ENCODE measurements at places on chromosomes 6 and 20. TPM values are rescaled to one million over a fixed set of nuclear protein-coding genes. Genes with fewer than 3 reads are reported as not detected.

Gene PRICKLE4
- 2.1 TPM for total RNA-seq

Gene SLC2A10
- 15.8 TPM for total RNA-seq

Gene HLA-DMA
- total RNA-seq, result 2.0 TPM

Gene ADTRP
- total RNA-seq, result 1.4 TPM

Gene NKAPL
- 0.55 TPM for total RNA-seq

Gene DLK2
- total RNA-seq, result 3.3 TPM

Gene BMP7
- total RNA-seq, result 287 TPM

Gene ZC2HC1B
- not detected for total RNA-seq

Gene CAPN11
- not detected for total RNA-seq

Gene REPS1
- 57.0 TPM for total RNA-seq

Gene LRRC73
- 1.5 TPM for total RNA-seq

Gene BANF2
- not detected for total RNA-seq

Gene SERPINB1
- 31.2 TPM for total RNA-seq

Gene OPRM1
- not detected for total RNA-seq

Gene EFCAB8
- total RNA-seq, result 0.07 TPM

Gene TRIM15
- total RNA-seq, result 1.4 TPM

Gene SNAP91
- total RNA-seq, result 3.0 TPM

Gene PAK5
- 0.69 TPM for total RNA-seq

Gene TMEM200A
- total RNA-seq, result 18.4 TPM

Gene HCRTR2
- total RNA-seq, result not detected

- peak; percentile 89 for DNase-seq
Observed at GRCh38 chr20:38221119-38221589, 39.4 kb downstream of the KIAA1755 start.

- DNase-seq, result no peak
Observed at GRCh38 chr6:67667637-67668422, 967.3 kb upstream of the ADGRB3 start.

DNA sequence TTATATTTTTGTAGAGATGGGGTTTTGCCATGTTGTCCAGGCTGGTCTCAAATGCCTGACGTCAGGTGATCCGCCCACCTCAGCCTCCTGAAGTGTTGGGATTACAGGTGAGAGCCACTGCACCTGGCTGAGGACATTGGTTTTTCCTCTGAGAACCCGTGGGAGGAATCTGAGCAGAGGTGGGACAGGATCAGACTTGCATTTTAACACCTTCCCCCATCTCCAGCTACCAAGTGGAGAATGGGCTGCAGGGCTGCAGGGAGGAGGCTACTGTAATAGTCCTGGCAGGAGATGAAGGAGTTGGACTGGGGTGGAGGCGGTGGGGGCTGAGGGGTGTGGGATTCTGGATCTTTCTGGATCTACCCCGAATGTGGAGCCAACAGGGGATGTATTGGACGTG lies 24.5 kb downstream of the FAM110A start:
- DNase-seq, result no peak

- no peak for DNase-seq
Observed at GRCh38 chr6:16360365-16360764, 122.0 kb downstream of the GMPR start.

DNA sequence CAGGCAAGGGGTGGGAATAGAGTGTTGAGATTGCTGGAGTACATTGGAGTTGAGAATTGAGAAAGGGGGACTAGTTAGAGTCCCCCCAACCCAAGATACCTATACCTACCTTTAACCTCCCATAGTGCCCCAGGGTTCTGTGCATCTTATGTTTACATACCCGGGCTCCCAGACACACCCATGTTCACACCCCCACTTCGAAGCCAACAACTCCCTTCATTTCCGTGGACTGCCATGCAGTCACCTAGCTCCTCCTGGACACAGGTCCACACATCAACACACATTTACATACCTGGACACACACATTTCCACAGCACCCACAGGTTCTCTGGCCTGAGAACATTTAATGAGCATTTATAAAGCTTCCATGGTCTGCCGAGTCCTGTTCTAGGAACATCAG lies 5.1 kb downstream of the TMEM63B start:
- no peak for DNase-seq

- no peak for DNase-seq
Observed at GRCh38 chr20:1951436-1952115, 42.3 kb downstream of the PDYN start.

- DNase-seq, result no peak
Observed at GRCh38 chr6:21780141-21780540, 186.6 kb downstream of the SOX4 start.

DNA sequence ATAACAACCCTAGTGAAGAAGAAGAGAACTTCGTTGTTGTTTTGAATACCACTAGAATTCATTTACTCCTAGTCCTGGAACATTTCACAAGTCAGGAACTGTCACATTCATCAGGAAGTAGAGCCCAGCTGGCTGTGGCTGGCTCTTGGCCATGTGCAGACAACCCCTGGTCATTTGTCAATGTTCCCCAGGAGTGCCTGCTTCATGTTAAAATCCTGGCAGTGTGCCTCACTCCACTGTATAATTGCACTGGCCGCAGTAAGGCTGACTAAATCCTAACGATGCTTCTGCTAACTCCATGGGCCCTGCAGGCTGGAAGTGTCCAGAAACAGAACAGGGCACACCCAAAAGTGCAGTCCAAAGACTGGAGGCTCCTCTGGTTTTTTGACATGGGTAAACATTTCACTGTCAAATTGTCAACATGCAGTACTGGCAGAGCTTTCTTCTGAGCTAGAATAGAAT lies 41.5 kb upstream of the ADGRF1 start:
- DNase-seq, result peak; percentile 70

- DNase-seq, result no peak
Observed at GRCh38 chr6:97066056-97066455, 141.5 kb downstream of the KLHL32 start.

GRCh38 chr6:40722553-40723258 lies 135.5 kb upstream of the LRFN2 start:
- no peak for DNase-seq

- DNase-seq, result no peak
Observed at GRCh38 chr20:49915118-49915379, 280 bp downstream of the SPATA2 start.

- no peak for DNase-seq
Observed at GRCh38 chr6:33716890-33717632, 5.6 kb upstream of the UQCC2 start.

DNA sequence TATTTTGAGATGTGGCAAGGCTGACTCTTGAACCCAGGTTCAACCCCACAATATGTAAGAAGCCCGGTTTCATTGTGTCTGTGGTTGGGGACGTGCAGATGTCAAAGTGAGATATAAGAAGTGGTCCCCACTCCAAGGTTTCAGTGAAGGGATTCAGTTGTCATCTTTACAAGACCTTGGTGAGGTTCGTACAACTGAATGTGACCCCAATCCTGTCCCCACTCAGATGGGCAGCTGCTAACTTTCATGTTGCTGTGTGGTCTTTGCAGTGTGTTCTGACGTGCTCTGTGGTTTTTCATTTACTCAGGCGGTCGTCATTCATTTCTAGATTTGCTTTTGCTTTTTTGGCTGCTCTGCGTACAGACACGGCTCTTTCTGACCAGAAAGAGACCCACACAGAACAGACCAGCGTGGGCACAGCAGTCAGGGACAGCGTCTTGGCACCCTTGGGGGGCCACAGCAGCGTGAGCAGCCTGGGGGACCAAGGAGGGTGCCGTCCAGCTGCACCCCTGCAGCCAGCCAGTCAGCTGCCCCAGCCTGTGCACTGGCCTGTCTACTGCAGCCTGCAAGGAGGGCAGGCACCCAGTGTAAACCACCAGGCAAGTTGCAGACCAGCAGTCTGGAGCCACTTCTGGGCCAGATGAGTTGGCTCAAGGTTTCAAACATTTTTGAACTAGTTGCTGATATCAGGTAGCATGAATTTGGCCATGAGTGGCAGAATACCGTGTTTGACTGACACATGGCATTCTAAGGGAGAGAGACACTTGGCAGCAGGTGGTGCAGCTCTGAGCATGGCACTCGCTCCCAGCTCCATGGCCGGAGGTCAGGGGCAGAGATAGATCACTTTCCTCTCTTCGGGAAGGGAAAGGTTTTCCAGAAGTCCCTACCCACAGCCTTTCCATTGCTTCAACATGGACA lies 49.4 kb upstream of the IRF4 start:
- no peak for DNase-seq

GRCh38 chr20:39358052-39358451 lies 395.9 kb downstream of the DHX35 start:
- no peak for DNase-seq

GRCh38 chr6:147216915-147217314 lies 12.7 kb downstream of the STXBP5 start:
- no peak for DNase-seq

- no peak for DNase-seq
Observed at GRCh38 chr20:31705598-31706597, 16.8 kb downstream of the BCL2L1 start.

- no peak for DNase-seq
Observed at GRCh38 chr20:9699181-9699580, 139.7 kb downstream of the PAK5 start.

DNA sequence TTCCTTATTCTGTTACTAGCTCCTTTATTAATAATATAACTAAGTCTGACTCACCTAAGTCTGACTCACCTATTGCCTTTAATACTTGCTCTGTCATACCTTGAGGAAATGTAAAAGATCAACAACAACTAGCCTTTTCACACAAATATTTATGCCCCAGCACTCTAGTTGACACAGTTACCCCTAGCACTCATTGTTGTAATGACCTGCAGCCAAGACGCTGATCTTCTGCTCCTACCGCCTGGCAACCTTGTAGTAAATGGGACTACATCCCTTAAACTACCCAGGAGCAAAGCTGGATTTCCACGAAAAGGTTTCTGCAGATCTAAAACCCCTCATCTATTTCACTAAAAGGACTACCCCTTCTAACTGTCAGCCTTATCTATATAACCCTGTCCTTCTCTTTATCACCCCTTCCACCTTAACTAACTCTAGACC lies 90.0 kb downstream of the PLG start:
- DNase-seq, result no peak

DNA sequence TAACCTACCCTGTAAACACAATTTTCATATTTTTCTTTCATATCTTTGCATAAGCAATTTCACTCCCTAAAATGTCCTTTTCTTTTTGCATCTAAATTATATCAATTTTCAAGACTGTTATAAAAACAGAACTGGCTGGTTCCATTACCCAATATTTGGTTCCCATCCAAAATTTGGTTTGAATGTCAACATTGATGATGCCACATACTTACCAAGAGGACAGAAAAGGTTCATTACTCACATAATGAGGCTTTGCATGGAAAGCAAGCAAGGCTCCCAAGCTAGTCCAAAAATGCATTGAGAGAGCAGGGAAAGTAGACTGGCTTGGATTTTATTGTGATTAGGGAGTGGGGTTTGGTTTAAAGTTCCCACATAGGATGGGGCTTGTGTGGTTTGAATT lies 144.4 kb upstream of the AKIRIN2 start:
- no peak for DNase-seq

- DNase-seq, result no peak
Observed at GRCh38 chr20:3751305-3751674, 16.3 kb downstream of the ADISSP start.

DNA sequence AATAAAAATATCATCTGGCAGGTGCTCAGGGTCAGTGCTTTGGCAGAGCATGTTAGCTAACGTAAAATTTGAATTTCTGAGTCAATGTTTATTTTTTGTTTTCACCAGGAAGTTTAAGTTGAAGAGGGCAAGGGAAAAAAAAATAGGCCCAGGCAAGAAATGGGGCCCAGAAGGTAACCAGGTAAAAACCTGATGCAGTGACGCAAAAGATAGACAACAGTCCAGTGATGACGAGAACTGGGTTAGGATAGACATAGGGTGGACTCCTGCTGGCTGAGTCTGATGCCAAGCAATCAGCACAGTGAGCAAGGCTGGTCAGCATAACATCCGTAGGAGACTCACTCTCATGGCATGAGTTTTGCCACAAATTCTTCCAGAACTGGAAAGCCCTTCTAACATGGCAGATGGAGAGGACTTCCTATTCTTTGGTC lies 42.2 kb downstream of the ZHX3 start:
- no peak for DNase-seq

DNA sequence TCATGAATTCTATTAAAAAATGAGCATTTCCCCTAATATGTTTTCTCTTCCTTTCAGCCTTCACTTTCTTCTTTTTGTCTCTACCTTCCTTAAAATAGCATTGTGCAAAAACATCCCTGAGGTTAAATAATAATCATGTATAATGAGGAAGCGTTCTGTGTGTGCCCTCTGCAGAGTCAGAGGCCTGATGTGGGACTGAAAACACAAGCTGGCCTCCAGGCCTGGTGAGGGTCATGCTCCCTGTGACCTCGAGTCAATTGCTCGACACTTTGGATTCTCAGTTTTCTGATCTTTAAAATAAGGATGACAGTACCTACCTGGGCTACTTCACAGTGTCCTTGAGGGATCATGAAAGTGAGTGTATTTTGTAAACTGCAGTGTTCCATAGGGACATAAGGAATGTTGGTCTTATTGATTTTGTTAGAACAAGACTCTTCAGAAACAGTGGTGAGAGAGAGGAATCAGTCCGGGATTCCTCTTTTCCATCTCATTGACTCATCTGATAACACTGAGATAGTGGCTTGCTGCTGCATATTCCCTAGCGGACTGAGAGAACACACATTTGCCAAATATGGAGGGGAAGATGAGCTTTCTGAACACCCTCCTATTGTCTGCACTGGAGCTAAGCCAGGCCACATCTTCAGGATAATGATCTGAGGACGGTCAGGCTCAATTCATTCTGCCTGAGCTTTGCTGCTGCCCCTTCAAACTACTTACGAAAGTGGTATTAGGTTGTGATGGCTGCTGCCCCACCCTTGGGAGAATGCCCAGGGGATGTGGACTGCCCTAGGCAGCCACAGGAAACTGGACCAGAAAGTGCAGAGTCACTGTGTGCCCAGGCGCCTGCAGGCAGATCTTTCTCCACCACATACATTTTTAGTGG lies 39.6 kb upstream of the PDE7B start:
- no peak for DNase-seq

DNA sequence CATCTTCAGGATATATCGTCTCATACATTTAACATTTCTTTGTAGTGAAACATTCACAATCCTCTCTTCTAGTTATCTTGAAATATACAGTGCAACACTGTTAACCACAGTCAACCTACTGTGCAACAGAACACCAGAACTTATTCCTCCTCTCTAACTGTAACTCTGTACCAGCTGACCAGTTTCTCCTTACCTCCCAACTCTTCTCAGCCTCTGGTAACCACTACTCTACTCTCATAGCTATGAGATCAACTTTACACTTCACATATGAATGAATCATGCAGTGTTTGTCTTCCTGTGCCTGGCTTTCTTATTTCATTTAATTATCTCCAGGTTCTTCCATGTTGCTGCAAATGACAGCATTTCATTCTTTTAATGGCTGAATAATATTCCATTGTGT lies 337.6 kb downstream of the BTBD9 start:
- DNase-seq, result no peak

- DNase-seq, result no peak
Observed at GRCh38 chr20:45545754-45546453, 1.3 kb downstream of the EPPIN start.

GRCh38 chr6:111841822-111842221 lies 31.4 kb downstream of the FYN start:
- no peak for DNase-seq

Data from type B pancreatic cell (in vitro differentiated cells).